ENCODE measurements at places on chromosomes 12 and 14.

DNA sequence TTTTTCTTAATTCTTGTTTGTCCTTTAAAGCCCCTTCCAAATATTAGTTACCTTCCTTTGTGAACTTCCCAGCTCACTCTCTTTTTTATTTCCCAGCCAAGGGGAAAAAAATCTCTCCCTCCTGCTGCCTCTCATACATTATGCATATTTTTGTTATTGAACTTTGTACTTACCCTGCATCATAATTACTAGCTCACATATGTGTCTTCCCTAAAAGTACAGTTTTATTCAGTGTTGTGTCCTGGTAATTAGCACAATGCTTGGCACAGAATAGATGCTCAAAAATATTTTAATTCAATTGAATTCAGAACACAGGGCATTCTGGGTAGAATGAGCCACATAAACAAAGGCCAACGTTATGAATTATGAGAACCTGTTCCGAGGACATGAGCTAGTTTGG is 91.9 kb downstream of the SCN8A start:
- no peak for DNase-seq

GRCh38 chr12:120453977-120454376 is 7.7 kb downstream of the GATC start:
- DNase-seq, result no peak

DNA sequence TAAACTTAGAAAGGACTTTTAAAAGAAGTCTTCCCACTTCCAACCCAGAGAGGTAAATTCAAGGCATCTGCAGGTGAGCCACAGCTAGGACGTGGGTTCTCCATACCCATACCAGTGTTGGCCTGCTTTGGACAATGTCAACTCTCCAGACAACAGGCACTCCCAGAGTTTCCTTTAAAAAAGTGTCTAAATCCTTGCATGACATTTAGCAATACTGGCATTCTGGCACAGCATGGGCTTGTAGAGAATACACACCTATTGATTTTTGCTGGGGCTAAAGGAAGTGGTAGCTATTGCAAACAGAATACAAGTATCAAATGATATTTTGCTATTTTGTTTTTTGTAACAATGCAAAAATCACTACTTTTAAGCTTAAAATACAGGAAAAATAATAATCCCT is 25.8 kb upstream of the DICER1 start:
- no peak for DNase-seq

GRCh38 chr12:95739561-95740313 is 50.8 kb downstream of the NTN4 start:
- no peak for DNase-seq

DNA sequence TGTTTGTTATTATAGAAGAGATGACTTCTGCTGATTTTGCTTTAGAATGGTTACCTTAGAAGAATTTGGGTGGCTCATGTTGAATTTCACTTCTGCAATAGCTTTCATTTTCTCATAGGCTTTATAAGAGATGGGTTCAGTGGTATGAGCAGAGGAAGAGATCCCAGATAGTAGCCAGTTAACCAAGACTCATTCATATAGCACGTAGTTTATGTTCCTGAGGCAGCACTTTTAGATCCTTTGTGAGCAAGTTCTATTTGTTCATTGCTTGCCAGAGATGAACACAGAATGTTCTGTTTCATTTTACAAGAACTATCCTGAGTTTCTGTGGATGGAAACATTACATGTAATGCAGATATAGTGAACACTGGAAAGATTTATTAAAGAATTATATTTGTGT is 32.2 kb downstream of the RAB21 start:
- no peak for DNase-seq

- no peak for DNase-seq
These were observed 1424.9 kb downstream of the LRFN5 start for GRCh38 chr14:43031598-43031997.

DNA sequence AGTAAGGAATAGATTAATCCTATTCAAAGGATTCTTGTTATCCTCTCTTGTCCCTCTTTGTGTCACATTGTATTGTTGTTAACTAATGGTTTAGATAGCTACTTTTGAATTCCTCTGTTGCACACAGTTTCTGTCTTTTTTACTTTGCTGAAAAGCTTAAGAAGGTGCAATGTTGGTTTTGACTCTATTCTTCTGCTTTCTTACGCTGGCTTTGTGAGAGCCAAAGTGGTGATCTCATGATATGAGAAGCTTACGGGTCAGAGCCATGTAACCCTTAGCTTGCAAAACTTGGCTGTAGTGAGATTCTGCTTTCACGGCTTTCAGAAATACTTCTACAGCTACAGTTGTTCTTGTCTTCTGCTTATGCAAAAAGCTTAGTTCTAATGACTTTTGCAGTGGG is 239.7 kb downstream of the TRHDE start:
- DNase-seq, result no peak

- no peak for DNase-seq
These were observed 22.3 kb downstream of the FBLN5 start for GRCh38 chr14:91925001-91925726.

DNA sequence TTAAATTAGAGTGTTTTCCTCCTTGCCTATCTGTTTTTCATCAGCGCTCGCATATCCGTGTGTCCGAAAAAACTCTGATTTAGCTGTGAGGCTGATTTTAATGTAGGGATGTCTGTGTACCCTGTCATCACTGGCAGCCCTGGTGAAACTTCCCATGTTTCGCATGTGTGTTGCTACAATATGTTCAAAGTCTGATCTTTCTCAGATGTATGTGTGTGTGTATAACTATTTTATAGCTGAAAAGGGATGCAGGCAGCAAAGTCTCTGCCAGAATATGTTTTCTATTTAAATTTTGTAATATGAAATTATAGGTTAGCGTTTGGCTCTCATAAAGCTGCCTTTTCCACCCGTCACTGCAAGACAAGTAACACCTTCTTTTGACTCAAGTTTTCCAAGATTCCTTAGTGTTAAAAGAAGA is 154.8 kb downstream of the TMTC2 start:
- DNase-seq, result no peak

- no peak for DNase-seq
These were observed 4.4 kb downstream of the AVIL start for GRCh38 chr12:57813971-57814772.

DNA sequence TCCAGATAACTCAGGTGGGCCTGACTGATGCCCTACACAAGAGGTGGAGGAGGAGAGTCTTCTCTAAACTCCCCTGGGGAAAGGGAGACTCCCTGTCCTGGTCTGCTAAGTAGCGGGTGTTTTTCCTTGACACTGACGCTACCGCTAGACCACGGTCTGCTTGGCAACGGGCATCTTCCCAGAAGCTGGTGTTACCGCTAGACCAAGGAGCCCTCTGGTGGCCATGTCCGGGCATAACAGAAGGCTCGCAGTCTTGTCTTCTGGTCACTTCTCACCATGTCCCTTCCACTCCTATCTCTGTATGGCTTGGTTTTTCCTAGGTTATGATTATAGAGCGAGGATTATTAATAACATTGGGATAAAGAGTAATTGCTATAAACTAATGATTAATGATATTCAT is 965.5 kb downstream of the TMEM121 start:
- DNase-seq, result no peak

DNA sequence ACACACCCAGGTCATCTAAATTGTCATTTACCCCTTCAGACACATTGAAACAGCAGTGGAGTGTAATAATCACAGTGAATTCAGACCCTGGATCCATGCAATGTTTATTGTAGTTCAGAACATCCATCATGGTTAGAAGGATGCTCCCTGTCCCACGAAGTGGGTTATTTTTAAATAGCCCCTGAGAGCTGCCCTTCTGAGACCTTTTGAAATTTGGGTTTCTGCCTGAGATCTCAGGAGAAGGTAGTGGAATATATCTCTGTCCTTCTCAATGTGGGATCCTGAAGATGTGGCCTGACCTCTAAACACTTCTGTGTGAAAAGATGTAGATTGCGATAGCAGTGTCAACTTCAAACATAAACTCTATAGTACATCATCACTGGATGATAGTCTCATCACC is 1080.6 kb downstream of the TMEM121 start:
- no peak for DNase-seq

DNA sequence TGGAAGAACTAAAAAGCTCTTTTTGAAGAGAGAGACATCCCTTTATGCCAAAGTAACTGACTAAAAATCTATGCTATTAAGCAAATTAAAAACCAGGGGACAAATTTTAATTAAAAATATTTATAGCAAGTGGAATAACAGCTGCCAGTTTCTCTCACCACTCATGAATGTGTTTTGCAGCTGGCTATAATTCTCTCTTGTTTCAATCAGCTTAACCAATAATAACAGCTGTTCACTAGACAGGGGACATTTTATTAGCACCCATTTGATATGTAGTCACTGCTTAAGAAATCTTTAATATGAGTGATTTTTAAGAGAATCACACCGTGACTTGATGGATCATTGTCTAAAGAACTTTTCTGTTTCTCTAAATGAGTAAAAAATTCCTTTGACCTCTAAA is 34.2 kb upstream of the KRR1 start:
- no peak for DNase-seq

DNA sequence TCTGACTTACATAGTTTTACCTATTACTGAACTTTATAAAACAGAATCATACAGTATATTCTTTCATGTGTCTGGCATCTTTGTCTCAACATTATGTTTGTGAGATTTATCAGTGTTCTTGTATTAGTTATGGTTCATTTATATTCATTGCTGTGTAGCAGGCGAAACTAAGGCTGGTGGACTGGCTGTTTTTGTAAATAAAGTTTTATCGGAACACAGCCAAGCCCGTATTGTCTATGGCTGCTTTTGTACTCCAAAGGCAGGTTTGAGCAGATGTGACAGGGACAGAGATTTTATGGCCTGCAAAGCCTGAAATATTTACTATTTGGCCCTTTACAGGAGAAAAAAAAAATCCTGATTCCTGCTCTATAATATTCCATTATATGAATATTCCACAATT is 405.8 kb upstream of the RGS6 start:
- no peak for DNase-seq

- no peak for DNase-seq
These were observed 256.2 kb downstream of the AEBP2 start for GRCh38 chr12:19695244-19696098.

DNA sequence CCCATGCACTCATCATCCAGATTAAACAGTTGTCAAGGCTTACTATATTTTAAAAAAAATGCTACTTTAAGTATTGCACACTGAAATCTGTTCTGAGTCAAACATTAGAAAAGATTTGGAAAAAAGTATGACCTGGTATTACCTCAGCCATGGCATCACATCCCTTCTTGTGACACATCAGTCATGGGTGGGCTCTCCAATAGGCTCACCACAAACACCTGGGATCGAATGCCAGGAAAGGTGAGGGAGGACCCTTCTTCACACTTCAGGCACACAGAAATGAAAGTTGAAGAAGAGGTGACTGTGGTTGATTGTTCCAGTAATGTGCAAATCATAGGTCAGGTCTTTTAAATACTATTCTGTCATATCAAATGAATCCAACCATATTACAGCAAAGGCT is 36.6 kb upstream of the GZMB start:
- peak; percentile 41 for DNase-seq

GRCh38 chr14:103910262-103910935 is 17.9 kb upstream of the TDRD9 start:
- peak; percentile 42 for DNase-seq

DNA sequence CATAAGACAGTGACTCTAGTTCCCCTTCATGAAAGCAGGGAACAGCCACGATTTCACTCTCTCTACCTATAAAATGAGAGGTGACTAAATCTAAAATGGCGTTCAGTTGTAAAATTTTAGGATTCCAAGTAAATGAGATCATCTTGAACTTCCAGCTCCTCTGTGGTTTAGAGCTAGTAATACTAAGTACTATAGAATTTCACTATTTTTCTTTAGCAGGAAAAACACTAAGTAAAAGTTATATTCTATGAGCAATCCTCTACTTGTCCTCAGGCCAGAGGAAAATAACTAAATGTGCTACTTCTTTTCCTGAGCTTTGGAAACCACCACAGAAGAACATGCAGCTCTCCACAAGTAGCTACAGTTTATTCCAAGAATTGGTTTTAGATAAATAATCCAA is 55.6 kb downstream of the NIN start:
- DNase-seq, result no peak

GRCh38 chr14:69268223-69268622 is 8.3 kb downstream of the GALNT16 start:
- no peak for DNase-seq

GRCh38 chr14:99676657-99677056 is 7.4 kb upstream of the CYP46A1 start:
- no peak for DNase-seq

GRCh38 chr12:120216742-120217605 is 16.1 kb upstream of the RPLP0 start:
- no peak for DNase-seq

GRCh38 chr12:18467620-18468245 is 206.4 kb downstream of the PIK3C2G start:
- no peak for DNase-seq

GRCh38 chr14:89473989-89474388 is 57.0 kb upstream of the FOXN3 start:
- no peak for DNase-seq

DNA sequence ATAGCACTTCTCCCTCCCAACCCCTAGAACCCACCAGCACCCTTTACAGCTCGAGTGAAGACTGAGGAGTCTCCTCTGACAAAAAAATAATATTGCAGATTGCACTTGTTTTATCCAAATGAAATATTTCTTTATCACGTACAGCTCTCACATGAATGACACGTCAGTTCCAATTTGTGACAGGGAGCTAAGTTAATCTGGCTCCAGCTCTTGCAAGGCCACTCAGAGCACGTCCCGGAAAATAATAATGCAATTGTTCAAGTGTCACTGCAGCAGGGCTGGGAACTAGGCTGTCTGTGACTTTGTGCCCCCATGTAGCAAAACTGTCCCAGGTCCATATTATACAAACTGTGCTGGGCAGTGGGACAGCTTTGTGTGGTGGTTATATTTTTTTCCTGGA is 539.6 kb downstream of the VRK1 start:
- DNase-seq, result no peak

DNA sequence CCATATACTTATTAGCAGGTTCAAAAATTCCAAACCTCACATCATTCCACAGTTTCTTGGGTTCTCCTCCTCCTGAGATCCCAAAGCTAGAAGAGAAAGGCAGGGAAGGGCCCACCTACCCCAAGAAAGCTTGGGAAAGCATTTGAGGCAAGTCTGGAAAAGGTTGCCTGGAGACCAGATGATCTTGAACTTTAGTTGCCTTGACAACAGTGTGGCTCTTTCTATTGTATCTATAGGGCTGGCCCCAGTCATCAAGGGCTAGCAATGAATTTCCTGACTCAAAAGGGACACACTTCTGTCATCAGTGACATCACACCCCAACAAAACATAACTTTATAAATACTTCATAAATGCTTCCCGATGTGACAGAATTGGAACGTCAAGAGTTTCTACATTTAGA is 40.0 kb downstream of the ZFYVE1 start:
- DNase-seq, result no peak

DNA sequence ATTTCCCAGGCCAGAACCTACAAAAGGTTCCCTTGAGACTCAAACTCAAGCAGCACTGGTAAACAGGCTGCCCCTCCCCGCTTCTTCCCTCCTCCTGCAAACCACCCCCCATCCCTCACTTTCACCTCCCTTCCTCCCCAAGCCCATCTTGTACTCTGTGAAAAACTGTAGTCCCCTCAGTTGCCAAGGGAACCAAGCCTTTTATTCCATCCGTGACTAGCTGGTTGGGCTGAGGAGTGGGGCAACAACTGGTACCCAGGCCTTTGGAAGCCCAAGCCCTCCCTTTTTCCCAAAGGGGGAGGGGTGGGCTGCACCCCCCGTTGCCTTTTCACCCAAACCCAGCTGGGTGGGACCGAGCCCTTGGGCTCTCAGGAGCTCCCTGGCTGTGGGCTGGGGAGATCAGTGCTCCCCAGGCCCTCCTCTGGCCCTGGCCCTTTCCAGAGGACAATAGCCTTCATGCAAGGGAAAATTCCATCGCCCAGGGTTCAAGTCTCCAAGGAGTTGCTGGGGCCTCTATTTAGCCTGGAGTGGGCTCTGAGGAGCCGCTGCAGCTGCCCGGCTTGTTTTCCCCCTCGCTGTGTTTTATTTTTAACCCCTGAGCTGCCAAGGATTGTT is 61.9 kb downstream of the ZFP36L1 start:
- DNase-seq, result no peak

All from stimulated activated CD4-positive, alpha-beta T cell treated with anti-CD3 and anti-CD28 coated beads, Interleukin-12 subunit alpha, Interleukin-12 subunit beta, amount 100 ng/mL, for 24 hours (primary cell).